Stimulated activated CD4-positive, alpha-beta T cell treated with anti-CD3 and anti-CD28 coated beads, Interleukin-1b, Interleukin-23, amount 100 ng/mL, for 1 hour (primary cell): ENCODE measurements at places on chromosomes 3 and 15.

GRCh38 chr3:66396161-66396760 lies 104.6 kb downstream of the LRIG1 start:
- DNase-seq: no peak

DNA sequence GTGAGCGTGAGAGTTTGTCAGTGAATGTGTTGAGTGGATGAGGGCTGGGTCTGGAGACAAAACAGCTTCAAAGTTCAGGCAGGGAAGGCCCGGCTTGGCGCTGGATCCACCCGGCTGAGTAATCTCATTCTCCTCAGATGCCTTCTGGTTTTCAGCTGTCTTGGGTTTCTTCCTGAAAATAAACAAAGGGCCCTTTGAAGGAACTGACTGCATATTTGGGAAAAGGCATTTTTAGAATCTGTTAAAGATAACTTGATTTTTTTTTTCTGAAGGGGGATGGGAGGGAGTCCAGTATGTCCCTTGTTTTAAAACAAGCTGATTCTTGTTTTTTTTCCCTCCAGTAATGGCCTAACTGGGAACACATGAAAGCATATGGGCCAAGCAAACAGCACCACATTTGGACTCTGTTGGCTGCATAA lies 86.4 kb downstream of the TIGIT start:
- no peak for DNase-seq

DNA sequence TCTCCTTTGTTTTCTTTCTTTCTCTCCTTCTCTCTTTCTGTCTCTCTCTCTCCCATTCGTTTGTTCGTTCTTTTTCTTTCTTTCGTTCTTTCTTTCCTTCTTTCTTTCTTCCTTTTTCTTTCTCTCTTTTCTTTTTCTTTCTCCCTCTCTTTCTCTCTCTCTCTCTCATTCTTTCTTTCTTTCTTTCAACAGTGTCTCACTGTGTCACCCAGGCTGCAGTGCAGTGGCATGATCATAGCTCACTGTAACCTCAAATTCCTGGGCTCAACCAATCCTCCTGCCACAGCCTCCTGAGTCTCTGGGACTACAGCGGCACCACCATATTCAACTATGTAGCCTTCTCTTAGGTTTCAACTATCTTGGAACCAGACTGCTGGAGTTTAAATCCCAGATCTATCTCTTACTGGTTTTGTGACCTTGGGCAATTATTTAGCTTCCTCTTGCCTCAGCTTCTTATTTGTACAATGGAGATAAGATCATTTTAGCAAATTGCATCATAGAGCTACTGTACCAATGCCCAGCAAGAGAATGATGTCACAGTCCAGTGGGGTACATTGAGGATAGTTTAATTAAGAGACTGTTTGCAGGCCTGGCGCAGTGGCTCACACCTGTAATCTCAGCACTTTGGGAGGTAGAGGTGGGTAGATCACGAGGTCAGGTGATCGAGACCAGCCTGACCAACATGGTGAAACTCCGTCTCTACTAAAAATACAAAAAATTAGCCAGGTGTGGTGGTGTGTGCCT lies 27.3 kb upstream of the PARL start:
- DNase-seq: no peak

DNA sequence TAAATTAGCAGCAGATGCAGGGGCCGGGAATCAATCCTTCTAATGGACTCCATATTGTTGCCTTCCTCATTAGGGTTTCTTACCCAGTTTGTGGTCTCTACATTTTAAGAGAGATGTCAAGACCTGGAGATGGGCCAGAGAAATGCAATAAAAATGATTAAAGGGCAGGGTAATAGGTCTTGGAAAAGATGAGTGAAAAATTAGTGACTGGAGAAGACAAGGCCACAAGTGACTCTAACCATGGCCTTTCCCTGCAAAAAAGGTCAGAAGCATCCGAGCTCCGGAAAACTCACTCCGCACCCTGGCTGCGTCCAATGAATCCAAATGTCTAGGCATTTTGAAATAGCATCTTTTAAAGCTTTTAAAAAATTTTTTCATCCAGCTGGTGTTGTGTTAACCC lies 152.8 kb downstream of the ARRDC4 start:
- no peak for DNase-seq

DNA sequence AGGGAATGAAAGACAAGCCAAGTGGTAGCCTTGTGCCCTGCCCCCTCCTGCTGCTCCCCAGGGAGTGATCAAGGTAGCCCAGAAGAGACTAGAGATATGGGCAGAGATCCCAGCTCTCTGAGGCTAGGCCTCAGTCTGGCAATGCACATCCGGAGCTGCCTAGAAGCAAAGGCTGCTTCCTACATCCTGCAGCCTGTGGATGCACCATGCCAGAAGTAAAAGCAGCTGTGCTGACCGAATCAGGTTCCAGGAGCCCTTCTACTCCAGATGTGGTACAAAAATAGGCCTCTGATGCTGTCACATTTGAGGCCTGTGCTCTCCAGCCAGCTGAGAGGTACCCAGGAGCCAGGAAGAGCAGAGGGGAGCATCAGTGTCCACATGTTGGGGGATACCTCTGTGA lies 16.0 kb downstream of the TRAIP start:
- no peak for DNase-seq

DNA sequence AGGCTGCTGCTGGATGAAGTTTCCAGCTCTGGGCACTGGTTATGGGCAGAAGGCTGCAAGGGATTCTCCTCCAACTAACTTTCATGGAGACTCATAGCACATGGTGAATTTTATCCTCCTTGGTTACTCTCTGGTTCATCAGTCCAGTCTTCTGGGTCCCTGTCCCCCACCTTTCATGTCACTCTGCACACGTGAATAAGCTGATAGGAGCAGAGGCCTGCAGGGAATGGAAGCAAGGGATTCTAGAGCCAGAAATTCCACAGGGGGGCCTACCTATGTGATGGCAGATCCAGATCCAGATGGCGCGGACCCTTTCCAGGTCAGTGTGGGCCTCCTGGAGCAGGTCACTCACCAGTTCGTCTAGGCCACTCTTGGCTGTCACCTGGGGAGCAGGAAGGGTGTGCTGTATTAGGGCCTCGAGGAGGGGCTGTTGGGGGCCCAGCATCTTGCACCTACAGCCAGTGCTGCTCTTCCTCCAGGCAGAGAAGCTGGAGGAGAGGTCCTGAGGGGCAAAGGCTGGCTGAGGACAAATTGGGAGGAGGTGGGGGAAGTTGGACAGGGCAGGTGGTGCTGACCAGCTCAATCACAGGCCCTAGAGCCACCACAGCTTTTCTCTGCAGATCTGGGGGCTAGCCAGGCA lies 30.2 kb downstream of the KY start:
- no peak for DNase-seq

DNA sequence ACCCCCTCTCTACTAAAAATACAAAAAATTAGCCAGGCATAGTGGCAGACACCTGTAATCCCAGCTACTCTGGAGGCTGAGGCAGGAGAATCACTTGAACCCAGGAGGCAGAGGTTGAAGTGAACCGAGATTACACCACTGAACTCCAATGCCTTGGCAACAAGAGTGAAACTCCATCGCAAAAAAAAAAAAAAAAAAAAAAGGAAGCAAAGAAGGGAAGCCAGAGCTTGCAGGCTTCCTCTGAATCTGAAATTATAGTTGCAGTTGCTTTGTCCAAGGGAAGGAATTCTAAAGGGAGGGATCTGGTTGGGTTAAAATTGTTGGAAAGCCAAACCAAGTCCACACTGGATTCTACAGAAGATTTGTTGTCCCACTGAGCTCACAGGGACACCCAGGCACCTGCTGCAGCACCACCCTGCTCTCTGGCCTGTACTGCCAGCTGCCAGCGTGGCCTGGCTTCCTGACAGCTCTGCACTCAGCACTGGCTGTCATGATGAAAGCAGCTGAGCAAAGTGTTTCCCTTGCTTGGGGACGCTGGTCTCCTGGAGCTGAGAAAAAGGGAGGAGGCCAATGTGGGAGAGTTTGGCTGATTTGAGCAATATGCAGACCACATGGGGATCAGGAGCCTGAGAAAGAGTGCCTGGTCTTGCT lies 88.8 kb upstream of the HES1 start:
- no peak for DNase-seq

- DNase-seq: no peak
Measured at GRCh38 chr3:111303760-111304159, 232.1 kb downstream of the NECTIN3 start.

GRCh38 chr3:101512396-101512645 lies 691 bp downstream of the SENP7 start:
- no peak for DNase-seq

DNA sequence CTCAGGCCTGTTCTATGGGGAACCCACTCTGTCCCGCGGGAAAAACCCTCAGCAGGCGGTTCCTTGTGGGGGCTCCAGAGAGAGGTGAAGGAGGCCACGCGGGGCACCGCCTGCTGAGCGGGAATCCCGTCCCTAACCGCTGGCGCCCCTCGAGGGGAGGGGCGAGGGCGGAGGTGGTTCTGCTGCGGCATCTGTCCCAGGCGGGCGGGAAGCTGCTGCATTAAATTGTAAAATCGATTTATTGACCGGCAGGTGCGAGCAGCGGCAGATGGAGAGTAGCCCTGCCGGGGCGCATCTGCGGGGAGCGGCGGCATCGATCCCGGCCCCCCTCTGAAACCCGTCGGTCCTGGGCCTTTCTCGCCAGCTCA lies 3.7 kb upstream of the DLL4 start:
- DNase-seq: no peak

DNA sequence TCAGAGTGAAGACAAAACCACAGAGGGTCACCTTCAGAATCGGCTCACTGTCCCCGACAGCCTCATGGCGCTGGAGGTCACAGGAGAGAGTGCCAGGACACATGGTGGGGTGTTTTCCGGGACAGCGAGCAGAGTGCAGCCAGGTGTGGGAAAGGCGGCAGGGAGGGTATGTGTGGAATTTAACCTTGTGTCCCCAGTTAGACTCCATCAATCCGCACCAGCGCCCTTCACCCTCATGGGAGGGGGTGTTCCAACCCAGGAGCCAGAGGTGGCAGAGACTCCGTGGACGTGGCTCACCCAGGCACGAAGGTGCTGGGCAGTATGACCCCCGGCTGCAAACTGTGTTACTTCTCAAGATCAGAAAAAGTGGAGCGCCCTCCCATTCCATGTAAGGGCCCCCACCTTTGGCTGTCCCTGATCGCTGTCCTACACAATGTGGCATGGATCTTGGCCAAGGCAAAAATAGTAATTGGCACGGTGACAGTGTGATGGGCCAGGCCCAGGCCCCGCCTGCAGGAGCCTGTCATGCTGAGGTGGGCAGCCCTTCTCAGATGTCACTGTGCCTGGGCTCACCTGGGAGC lies 190.3 kb downstream of the XXYLT1 start:
- DNase-seq: no peak

DNA sequence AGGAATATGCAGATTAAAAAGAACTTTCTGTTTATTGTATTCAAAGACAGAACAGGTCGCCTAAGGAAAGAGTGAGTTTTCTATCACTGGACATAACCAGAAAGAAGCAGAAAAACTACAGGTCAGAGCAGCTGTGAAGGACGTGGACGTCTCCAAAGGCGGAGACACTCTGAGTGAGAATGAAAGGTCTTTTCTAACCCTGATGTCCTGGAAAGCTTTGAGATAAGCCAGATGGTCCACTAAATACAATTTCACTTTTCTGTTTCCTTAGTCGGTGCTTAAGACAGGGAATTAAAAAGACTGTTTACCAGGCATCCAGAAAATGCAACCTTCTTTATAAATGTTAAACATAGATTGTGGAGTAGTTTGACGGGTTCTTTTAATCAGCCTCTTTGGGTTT lies 360.4 kb downstream of the FGF12 start:
- DNase-seq: no peak

GRCh38 chr3:121885386-121885785 lies 8.8 kb upstream of the SLC15A2 start:
- DNase-seq: no peak

DNA sequence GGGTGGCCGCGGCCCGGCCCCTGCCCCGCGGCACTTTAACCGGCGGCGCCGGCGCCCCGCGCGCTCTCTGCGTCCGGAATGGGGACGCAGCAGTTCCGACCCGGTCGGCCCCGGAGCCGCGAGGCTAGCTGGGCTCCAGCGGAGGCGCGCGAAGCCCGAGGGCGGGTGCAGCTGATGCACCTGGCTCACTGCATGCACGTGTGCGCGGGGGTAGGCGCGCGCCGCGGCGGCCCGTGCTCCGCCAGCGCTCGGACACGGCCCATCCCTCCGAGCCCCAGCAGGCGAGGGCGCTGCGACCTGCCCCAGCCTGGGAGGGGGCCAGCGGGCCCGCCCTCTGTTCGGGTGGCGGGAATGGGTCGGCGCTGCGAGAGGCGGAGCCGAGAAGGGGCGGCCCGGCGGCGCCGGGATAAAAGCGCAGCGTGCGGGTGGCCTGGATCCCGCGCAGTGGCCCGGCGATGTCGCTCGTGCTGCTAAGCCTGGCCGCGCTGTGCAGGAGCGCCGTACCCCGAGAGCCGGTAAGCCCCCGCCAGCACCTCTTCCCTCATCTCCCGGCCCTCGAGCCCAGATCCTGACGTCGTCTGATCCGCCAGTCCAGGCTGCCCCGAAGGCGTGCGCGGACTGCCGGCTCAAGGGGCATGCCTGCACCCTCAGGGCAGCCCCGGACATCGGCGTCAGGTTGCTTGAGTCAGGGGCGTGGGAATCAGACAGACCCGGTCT lies at the start of the genes CHDH and IL17RB:
TSS of gene CHDH (minus strand) at position 286 of the 717 bp plus-strand sequence. CDS start 22,411 bp downstream, outside the sequence.
TSS of gene IL17RB (plus strand) at position 435 of the 717 bp plus-strand sequence. CDS start at position 456, 21 bp downstream.
- no peak for DNase-seq

- DNase-seq: no peak
Measured at GRCh38 chr3:46881596-46882376, 4.3 kb downstream of the PTH1R start.

GRCh38 chr3:42742688-42743087 lies 30.4 kb downstream of the CCDC13 start:
- DNase-seq: no peak

DNA sequence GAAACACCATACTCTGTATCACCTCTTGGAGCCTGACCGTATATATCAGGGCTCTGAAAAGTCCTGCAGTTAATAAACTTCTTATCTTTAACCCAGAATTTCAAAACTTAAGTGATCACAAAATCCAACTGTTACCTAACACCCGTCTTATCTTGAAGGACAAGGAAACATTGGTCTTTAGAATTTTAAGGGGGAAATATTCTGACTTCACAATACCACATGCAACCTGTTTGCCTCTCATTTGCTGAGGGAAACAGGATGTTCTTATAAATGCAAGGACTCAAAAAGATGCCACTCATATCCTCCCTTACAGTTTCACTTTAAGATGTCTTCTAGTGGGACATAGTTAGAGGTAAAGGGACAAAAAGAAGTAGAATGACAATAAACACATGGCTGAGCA lies 67.9 kb downstream of the CRTC3 start:
- no peak for DNase-seq

GRCh38 chr3:116863822-116864589 lies 154.4 kb downstream of the TUSC7 start:
- DNase-seq: no peak

DNA sequence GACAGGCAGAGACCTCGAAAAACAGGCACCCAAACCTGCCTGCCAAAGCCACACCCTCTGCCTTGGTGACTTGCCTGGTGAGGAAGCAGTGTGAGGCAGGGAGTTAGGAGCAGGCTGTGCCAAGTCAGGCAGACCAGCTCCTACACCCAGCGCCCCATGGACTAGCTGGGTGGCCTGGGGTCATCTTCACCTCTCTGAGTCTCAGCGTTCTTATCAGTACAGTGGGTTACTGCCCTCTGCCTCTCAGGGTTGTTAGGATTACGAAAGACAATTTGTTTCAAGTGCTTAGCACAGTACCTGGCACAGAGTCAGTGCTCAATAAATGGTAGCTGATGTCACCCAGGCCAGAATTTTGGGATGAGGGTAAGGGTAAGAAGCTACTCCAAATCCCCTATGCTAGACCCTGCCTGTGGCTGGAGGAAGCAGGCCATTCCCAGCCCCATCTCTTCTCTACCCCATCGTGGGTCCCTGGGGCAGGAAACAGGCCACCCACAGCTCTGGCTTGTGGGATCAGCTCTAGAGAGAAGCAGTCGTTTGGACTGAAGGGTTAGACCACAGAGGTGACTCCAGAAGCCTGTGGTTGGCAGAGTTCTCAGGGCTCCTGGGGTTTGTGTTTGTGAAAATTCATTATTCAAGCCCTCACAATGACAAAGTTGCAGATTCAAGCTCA lies 10.1 kb downstream of the SLC51B start:
- DNase-seq: no peak

- DNase-seq: no peak
Measured at GRCh38 chr15:63296195-63296594, 18.8 kb downstream of the APH1B start.
